T-helper 22 cell (primary cell): ENCODE measurements at places on chromosomes 3 and 15.

GRCh38 chr3:139671863-139672646 is 5.7 kb downstream of the NMNAT3 start:
- no peak for DNase-seq

- no peak for DNase-seq
Measured at GRCh38 chr15:55740981-55741832, 1.7 kb downstream of the PRTG start.

GRCh38 chr3:54756330-54756731 is 171.5 kb downstream of the LRTM1 start:
- DNase-seq, result no peak

GRCh38 chr15:77456746-77457145 is 36.1 kb downstream of the HMG20A start:
- no peak for DNase-seq

DNA sequence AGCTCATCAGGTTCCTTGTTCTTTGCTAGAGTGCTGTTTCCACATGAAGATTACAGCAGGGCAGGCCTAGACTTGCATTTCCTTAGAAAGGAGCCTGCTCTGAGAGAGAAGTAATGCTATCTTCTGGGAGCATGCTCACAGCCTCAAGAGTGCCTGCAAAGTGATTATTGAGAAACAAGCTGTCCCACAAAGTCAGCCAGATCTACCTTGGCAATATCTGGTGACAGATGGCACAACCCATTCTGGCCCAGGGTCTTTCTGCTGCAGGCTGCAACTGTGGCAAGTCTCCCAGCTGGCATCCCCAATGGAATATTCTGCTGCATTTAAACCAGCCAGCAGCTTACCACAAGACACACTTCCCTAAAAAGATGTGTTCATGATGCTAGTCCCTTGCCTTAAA is 29.3 kb downstream of the MTMR10 start:
- no peak for DNase-seq

DNA sequence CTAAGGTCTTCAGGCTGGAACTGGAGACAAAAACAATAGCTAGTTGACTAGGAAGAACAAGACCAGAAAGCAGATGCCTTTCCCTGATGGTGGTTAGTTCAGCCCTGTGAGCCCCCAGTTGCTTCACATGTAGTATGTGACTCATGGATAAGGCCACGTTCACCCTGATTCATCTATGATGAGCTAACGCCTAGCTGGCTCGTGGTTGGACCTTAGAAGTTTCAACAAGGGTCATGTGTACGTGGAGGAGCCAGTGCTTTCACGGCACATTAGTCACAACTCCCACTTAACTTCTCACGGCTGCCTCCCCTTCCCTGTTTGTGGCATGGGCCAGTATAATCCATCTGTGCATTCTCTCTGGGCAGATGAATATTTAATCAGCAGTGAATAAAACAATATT is 20.6 kb downstream of the COL8A1 start:
- no peak for DNase-seq

DNA sequence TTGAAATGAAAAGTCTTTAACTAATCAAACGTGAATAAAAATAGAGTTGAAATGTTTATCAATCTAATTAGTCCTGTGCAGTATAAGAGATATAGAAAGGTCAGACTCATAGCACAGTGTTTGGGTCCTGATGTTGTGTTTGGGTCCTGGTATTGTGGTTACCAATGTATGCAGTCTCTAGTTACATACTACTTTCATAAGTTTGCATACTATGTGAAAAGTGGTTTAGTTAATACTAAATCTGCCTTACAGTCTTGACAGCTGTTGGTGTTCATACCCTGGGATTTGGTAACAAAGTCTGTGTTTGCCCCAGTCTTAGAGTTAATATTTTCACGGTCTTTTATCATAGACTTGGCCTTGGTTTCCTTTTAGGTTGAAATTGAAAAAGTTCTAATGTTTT is 41.7 kb downstream of the KIF15 start:
- DNase-seq, result no peak

GRCh38 chr3:39267631-39268548 is 11.9 kb downstream of the CX3CR1 start:
- peak; percentile 41 for DNase-seq

GRCh38 chr3:13161771-13162535 is 88.7 kb upstream of the IQSEC1 start:
- DNase-seq, result no peak

GRCh38 chr15:80095511-80095910 is 36.0 kb downstream of the ZFAND6 start:
- no peak for DNase-seq

DNA sequence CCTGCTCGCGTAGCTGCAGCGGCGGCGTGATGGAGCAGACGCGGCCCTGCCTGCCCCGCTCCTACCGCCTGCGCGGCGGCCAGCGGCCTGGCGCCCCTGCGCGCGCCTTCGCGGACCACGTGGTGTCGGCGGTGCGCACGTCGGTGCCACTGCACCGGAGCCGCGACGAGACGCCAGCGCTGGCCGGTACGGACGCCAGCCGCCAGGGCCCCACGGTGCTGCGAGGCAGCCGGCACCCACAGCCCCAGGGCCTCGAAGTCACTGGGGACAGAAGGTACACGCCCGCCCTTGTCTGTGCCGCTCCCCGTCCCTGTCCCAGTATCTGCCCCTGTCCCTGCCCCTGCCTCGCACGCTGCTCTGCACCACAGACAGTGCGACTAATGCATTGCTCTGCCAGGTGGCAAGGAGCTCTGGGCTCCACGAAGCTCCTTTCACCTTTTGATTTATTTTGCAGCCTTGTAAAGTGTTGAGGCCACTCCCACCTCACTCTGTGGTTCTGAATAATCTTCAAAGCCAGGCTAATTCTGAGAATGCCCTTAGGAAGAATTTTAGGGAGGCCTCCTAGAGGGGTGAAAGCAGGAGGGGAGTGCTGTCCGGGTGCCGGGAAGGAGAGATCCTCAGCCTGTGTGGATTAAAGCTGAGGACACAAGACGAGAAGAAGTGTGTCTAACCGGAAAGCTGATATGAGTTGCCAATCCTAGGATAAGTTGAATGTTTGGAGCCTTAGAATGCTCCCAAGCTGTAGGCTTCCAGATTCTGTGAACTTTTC is 100.0 kb downstream of the THSD4 start:
- DNase-seq, result no peak

DNA sequence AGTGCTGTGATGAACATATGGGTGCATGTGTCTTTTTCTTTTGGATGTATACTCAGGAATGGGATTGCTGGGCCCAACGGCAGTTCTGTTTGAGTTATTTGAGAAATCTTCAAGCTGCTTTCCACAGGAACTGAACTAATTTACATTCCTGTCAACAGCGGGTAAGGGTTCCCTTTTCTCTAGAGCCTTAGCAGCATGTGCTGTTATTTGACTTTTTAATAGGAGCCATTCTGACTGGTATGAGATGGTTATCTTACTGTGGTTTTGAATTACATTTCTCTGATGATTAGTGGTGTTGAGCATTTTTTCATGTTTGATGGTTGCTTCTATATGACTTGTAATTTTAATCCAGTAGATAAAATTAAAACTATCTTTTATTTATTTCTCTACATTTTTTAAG is 1168.6 kb upstream of the ALCAM start:
- no peak for DNase-seq

DNA sequence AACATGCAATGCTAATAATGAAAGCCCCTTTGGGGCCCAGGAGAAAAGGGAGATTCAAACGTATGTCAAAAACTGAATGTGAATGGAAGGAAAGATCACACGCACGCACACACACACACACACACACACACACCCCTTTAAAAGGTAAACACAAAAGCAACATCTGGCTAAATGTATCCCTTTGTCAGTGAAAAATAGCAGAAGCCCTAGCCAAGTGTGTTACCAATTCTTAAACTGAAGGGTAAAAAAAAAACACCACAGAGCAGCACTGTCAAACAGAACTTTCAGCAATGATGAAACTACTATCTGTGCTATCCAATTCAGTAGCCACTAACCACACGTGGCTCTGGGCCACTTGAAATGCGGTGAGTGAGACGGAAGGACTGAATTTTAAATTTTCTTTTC is 4.9 kb downstream of the RFTN1 start:
- DNase-seq, result no peak

DNA sequence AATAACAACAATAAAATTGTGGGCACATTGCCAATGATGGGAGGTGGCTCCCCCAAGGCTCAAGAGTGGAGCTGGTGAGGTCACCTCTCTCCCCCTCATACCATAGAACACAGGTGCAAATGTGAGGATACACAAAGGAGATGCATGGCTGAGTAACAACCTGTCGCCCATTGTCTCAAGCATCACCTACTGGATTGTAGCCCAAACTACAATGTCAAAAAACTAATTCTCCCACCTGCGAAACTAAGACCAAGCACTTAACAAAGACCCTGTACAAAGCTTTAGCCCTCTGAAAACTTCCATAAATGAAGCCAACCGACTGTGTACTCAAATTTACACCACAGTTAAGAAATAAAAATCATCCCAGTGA is 50.4 kb upstream of the IGSF11 start:
- no peak for DNase-seq

GRCh38 chr15:84736375-84736774 is 12.0 kb upstream of the ZNF592 start:
- peak; percentile 36 for DNase-seq

DNA sequence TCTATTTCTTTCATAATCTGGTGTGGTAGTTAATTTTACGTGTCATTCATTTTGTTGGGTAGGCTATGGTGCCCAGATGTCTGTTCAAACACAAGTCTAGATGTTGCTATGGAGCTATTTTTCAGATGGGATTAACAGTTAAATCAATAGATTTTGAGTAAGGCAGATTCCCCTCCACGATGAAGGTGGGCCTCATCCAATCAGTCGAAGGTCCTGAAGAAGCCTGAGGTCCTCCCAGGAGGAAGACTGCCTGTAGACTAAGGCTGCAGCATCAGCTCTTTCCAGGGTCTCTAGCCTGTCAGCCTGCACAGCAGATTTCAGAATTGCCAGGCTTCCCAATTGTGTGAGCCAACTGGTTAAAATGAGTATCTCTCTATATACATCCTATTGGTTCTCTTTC is 92.9 kb downstream of the GABRB3 start:
- no peak for DNase-seq

DNA sequence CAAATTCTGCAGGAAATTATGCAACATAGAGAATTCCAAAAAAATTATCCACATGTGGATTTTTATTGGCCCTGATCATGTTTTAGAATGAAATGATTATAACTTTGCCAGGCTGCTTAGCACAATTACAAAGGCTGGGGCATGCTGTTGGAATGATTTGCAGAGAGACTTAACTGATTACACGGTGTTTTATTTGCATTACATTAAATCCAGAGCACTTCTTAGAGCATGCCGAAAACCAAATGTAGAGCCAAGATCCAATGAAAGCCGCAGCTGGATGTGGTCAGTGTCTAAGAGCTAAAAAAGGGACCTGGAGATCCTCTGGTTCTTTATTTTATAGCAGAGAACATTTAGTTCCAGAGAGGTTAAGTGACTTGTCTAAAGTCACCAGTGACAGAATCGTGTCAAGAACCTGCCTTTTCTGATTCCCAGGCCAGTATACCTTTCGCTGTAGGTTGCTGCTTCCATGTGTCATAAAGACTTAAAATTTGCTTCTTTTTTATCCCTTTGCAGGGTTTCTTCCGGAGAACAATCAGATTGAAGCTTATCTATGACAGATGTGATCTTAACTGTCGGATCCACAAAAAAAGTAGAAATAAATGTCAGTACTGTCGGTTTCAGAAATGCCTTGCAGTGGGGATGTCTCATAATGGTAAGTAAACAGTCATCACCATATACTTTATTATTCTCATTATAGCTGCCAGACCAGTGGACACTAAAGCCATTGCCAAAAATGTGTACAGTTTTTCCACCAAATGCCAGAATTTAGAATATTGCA is 92.0 kb upstream of the TSEN2 start:
- DNase-seq, result no peak

- DNase-seq, result no peak
Measured at GRCh38 chr3:15216501-15216900, 10.5 kb downstream of the CAPN7 start.

GRCh38 chr15:41585127-41586047 is 26.4 kb downstream of the TYRO3 start:
- no peak for DNase-seq

DNA sequence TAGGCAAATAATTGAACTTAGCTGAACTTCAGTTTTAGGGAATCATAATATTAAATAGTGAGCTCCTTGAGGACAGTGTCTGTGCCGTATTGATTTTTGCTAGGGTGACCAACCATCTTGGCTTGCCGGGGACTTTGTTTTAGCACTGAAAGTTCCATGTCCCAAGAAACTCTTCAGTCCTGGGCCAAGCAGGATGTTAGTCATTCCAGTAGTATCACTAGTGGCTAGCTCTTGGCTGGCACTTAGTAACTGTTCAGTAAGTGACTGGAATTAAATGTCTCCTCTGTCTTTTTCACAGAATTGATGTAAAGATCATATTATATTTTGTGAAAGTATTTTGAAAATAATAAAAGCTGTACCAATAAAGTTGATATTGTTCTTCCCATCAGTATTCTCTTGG is 42.3 kb downstream of the RSRC1 start:
- DNase-seq, result no peak

DNA sequence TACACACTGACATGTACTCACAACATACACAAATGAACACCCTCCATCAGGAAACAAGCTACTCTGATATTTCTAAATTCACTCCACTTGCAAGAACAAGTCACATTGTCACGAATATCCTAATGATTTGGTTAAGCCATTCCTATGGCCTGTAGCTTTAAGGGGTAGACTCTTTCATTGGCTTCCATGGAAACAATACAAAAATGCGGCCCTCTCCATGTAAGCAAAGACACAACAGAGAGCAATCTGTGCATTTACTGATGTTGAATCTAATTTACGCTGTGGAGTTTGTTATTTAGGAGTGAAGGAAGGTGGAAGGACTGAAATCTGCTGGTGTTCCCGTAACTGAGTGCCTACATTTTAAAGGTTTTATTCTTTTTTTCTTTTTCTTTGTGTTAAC is 114.5 kb downstream of the FMN1 start:
- DNase-seq, result no peak

DNA sequence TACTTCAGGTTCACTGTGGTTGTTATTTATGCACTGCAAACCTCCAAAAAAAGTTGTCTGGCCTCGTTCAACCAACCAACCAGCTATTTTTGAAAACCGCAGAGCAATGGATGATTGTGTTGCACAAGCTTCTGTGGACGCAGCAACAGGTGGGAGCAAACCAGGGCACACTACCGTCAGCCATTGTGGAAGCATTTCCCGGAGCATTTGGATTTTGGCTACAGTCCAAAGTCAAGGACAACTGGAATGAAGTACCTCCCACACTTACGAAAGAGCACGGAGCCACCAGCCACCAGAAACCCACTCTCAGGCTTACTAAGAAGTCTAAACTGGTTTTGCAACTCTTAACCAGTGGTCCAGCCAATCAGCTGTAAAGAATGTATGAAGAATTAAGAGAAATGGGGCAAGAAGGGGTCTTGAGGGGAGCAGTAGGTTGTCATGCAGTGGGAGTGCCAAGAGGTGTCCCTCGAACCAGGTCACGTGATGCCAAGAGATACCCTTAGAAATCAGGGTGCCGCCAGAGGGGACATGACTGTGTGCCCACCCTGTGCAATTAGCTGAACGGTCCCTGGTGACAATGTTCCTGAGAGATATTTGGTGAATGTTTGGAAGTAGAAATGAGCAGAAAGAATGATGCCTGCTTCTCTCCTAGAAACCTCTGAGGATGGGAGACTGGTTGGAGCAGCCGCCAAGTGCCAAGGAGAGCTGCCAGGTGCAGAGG is 68.9 kb upstream of the PCSK6 start:
- no peak for DNase-seq
